ENCODE measurements at places on chromosomes 16 and 17. TPM values are rescaled to one million over a fixed set of nuclear protein-coding genes. Genes with fewer than 3 reads are reported as not detected.

DNA sequence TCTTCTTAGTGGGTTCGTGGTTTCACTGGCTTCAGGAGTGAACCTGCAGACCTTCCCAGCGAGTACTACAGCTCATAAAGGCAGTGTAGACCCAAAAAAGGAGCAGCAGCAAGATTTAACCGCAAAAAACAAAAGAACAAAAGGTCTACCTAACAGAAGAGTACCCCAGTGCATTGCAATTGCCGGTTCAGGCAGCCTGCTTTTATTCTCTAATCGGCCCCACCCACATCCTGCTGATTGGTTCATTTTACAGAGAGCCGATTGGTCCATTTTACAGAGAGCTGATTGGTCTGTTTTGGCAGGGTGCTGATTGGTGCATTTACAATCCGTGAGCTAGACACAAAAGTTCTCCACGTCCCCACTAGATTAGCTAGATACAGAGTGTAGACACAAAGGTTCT is 2.0 kb upstream of the ARRB2 start:
- DNase-seq = no peak

Gene PRSS22
- total RNA-seq = not detected

DNA sequence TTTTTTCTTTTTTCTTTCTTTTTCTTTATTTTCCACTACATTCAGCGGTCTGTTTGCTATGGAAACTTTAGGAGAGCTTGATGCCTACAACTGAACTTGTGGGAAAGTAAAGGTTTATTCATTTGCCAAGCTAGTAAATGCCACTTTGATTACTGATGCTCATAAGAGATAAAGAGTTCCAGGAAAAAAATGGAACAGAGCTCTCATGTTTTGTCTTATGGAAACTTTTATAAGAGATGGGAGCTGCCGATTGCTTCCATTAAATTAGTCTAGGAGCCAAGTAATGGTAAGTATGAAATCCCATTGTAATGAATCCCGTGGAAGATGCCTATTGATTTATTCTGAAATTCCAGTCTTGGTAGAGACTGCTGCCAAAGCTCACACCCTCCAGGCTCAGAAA is 7.1 kb downstream of the ANKFN1 start:
- no peak for DNase-seq

GRCh38 chr17:83026311-83026811 is 53.0 kb upstream of the METRNL start:
- no peak for DNase-seq

Gene SPEM1
- not detected for total RNA-seq

- DNase-seq = no peak
Observed at GRCh38 chr17:61223725-61224124, 175.9 kb upstream of the TBX2 start.

Data from cardiac septum (tissue), 1 donor.